Uterus (tissue), 4 donors: ENCODE measurements at places on chromosomes 16 and 17. TPM values are rescaled to one million over a fixed set of nuclear protein-coding genes. Genes with fewer than 3 reads are reported as not detected.

The WFDC1 gene
- 6.8 TPM for total RNA-seq

The SPAG9 gene
- total RNA-seq: 211 TPM

The RARA gene
- total RNA-seq: 18.9 TPM

- H3K27me3 ChIP-seq: no peaks in the 10 kb centered on the region
- no peak overlapping the region for H3K27ac ChIP-seq
- H3K4me3 ChIP-seq: no peak overlapping the region
- DNase-seq: no peak
- H3K4me1 ChIP-seq: no peaks in the 10 kb centered on the region
- H3K36me3 ChIP-seq: no peaks in the 10 kb centered on the region
Measured at GRCh38 chr16:85987750-85988078, 88.8 kb downstream of the IRF8 start.

- H3K27ac ChIP-seq: no peak overlapping the region
- no peak overlapping the region for H3K4me3 ChIP-seq
- no peaks in the 10 kb centered on the region for H3K27me3 ChIP-seq
- no peak for DNase-seq
- H3K4me1 ChIP-seq: no peaks in the 10 kb centered on the region
Measured at GRCh38 chr17:8975091-8975725, 9.7 kb upstream of the PIK3R5 start.

- no peaks in the 10 kb centered on the region for H3K27me3 ChIP-seq
- no peak overlapping the region for H3K4me3 ChIP-seq
- no peak for DNase-seq
- H3K36me3 ChIP-seq: no peaks in the 10 kb centered on the region
Measured at GRCh38 chr16:50616386-50616785, 64.7 kb downstream of the SNX20 start.

DNA sequence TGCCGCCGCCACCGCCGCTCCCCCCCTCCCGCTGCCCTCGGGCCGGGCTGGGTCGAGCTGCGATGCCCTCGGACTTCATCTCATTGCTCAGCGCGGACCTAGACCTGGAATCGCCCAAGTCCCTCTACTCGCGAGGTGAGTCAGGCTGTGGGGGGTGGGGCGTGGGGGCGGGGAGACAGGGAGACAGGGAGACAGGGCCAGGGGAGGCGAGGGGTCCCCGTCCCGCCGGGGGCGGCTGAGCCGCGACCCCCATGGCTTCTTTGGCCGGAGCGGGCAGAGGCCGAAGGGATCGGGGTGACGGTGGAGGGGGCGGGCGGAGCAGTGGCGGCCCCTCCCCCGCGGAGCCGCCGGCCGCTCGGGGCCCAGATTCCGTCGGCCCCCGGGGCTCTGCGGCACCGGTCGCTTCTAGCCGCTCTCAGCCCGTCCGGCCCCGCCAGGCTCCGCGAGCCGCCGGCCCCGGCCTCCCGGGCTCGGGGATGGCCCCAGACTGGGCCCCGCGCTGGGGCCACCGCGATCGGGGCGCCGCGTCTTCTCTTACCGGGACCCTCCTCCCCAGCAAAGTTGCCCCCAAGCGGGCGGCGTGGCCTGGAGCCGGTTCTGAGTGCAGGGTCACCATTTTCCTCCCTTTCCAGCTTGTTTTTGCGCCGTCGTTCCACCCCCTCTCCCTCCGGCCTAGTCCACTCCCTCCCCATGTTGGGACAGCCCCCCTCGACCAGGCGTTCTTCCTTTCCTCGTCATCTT lies 644 bp downstream of the NFAT5 start:
- peak overlapping the region; percentile 100 for H3K27ac ChIP-seq
- no peaks in the 10 kb centered on the region for H3K27me3 ChIP-seq
- H3K4me1 ChIP-seq: peaks cover 15% of the 10 kb centered on the region
- H3K4me3 ChIP-seq: peak overlapping the region; percentile 99
- peak; percentile 69 for DNase-seq
- H3K36me3 ChIP-seq: no peaks in the 10 kb centered on the region

DNA sequence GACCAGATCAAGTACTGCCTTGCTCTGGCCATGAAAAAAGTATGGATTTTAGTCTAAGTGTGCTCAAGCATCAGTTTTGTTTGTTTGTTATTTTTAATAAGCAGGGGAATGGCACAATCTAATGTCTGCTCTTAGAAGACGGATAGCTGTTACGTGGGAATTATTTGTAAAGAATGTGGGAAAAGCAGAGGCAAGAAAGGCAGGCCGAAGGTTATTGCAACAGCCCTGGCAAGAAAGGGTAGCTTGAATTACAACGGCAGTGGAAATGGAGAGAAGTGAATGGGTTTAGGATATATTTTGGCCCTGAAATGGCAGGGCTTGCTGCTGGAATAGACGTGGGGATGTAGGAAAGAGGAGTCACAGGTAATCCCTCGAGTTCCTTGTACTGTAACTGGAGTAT lies 987 bp upstream of the HASPIN start:
- H3K27me3 ChIP-seq: no peaks in the 10 kb centered on the region
- peaks cover 8% of the 10 kb centered on the region for H3K4me1 ChIP-seq
- peak overlapping the region; percentile 67 for H3K4me3 ChIP-seq
- no peaks in the 10 kb centered on the region for H3K36me3 ChIP-seq
- DNase-seq: no peak

GRCh38 chr17:36705874-36706731 lies 104.7 kb downstream of the MRM1 start:
- no peak overlapping the region for H3K4me3 ChIP-seq
- no peaks in the 10 kb centered on the region for H3K27me3 ChIP-seq
- no peak for DNase-seq
- H3K36me3 ChIP-seq: no peaks in the 10 kb centered on the region
- H3K4me1 ChIP-seq: no peaks in the 10 kb centered on the region

DNA sequence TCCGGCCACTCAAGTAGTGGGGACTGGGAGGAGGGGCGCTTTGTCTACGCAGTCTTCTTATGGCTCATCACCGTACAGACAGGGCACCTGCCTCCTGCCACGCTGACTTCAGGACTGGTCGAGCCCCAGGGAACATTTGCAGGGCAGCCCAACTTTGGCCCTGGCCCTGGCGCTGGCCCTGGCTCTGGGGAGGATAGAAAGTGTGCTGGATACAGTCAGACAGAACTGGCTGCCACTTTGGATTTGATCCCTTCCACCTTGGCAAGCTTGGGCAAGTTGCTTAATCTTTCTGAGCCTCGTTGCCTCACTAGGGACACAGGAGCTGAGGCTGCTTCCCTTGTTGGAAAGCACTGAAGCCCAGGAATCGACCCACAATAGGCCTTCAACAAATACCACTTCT lies 13.6 kb downstream of the LGALS9 start:
- no peak overlapping the region for H3K27ac ChIP-seq
- no peak for DNase-seq
- H3K4me1 ChIP-seq: no peaks in the 10 kb centered on the region

GRCh38 chr17:45243750-45244149 lies 18.1 kb downstream of the SPATA32 start:
- no peak overlapping the region for H3K27ac ChIP-seq
- H3K4me1 ChIP-seq: no peaks in the 10 kb centered on the region
- no peak for DNase-seq
- H3K36me3 ChIP-seq: no peaks in the 10 kb centered on the region

GRCh38 chr17:83056583-83057396 lies 22.6 kb upstream of the METRNL start:
- peaks cover 3% of the 10 kb centered on the region for H3K4me1 ChIP-seq
- H3K4me3 ChIP-seq: no peak overlapping the region
- peak overlapping the region; percentile 72 for H3K27ac ChIP-seq
- peak; percentile 18 for DNase-seq

- H3K27ac ChIP-seq: no peak overlapping the region
- DNase-seq: peak; percentile 15
- no peaks in the 10 kb centered on the region for H3K4me1 ChIP-seq
- H3K36me3 ChIP-seq: no peaks in the 10 kb centered on the region
- H3K27me3 ChIP-seq: no peaks in the 10 kb centered on the region
- H3K4me3 ChIP-seq: no peak overlapping the region
Measured at GRCh38 chr16:24036614-24037013, 200.8 kb downstream of the PRKCB start.

DNA sequence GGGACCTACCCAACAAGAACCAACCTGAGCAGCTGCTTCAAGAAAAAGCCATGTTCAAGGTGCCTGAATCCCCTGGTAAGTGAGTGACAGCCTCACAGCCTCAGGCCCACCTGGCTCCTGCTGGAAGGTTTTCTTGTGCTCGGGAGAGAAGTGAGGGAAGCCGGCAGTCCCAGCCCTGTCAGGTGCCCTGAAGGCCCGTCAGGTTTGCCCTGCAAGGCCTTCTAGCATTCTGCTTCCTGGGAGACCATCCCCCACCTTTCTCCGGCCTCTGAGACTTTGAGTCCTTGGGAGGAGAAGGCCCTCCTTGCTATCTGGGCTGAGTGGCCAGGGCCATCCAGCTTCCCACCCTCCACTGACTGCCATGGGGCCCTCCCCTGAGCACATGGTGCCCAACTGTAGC lies 166.7 kb upstream of the ZNF267 start:
- no peak for DNase-seq
- no peak overlapping the region for H3K4me3 ChIP-seq
- H3K4me1 ChIP-seq: no peaks in the 10 kb centered on the region
- no peaks in the 10 kb centered on the region for H3K27me3 ChIP-seq
- H3K27ac ChIP-seq: no peak overlapping the region

GRCh38 chr16:9670033-9670432 lies 512.2 kb downstream of the GRIN2A start:
- H3K4me3 ChIP-seq: no peak overlapping the region

DNA sequence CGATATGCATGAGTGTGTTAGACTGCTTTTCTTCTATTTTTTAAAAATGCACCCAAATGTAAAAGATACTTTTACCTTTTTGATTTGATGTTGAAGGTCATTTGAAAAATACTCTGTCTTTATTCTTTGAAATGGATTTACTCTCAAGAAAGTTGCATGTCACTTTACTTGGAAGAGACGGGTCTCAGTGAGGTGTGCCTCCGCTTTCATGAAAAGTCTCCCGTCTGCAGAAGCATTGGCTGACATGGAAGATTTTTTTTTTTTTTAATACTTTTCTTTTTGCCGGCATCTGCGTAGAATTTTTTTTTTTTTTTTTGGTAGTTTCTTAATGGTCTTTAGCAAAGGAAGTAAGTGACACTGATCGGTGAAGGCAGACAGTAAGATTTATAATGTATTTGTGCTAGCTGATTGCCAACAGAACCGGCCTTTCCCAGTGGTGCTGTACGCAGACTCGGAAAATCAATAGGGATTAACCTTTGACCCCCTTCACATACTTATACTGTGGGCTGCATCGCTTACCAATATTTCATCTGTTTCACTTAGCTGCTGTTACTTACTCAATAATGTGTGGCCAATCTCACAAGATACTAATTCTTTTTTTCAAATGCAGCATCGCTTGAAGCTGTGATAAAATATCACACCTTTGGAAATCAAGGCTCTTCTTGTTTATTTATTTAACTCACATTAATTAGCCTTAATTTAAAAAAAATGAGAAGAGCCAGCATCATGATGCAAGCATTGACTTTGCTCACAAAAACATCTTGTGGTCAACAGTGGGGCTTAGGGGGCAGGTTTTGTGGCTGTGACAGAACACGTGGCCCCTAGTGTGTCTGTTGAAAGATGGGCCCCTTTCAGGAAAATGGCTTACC lies 383.9 kb downstream of the WWOX start:
- H3K4me3 ChIP-seq: no peak overlapping the region
- no peaks in the 10 kb centered on the region for H3K4me1 ChIP-seq
- no peaks in the 10 kb centered on the region for H3K27me3 ChIP-seq
- H3K36me3 ChIP-seq: no peaks in the 10 kb centered on the region
- no peak overlapping the region for H3K27ac ChIP-seq
- DNase-seq: no peak

- no peaks in the 10 kb centered on the region for H3K36me3 ChIP-seq
- no peak for DNase-seq
- no peak overlapping the region for H3K4me3 ChIP-seq
- H3K4me1 ChIP-seq: no peaks in the 10 kb centered on the region
Measured at GRCh38 chr17:79220201-79220712, 145.6 kb downstream of the ENGASE start.

GRCh38 chr17:9266697-9267117 lies 245.4 kb downstream of the NTN1 start:
- H3K4me1 ChIP-seq: no peaks in the 10 kb centered on the region
- H3K27me3 ChIP-seq: no peaks in the 10 kb centered on the region
- no peaks in the 10 kb centered on the region for H3K36me3 ChIP-seq
- no peak overlapping the region for H3K4me3 ChIP-seq
- no peak for DNase-seq

- H3K27ac ChIP-seq: no peak overlapping the region
- DNase-seq: no peak
- no peaks in the 10 kb centered on the region for H3K27me3 ChIP-seq
- H3K36me3 ChIP-seq: no peaks in the 10 kb centered on the region
Measured at GRCh38 chr16:47013910-47014309, 40.4 kb upstream of the DNAJA2 start.

DNA sequence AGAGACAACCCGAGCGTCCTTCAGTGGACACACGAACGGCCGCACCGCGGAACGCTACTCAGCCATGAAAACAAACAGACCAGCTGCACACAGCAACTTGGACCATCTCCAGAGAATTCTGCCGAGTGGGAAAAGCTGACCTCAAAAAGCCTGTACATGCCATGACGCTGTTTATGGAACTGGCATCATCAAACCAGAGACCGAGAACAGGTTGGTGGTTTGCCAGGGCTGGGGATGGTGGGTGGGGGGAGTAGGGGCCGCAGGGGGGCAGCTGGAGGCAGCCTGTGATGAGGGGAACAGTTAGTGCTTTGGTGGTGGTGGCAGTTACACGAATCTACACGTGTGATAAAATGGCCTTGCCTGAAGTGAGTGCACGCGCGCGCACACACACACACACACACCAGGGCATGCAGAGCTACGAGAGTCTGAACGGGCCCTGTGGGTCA lies 169.8 kb downstream of the LAT start:
- no peak for DNase-seq
- H3K4me3 ChIP-seq: no peak overlapping the region
- H3K27me3 ChIP-seq: no peaks in the 10 kb centered on the region
- H3K27ac ChIP-seq: peak overlapping the region; percentile 82

DNA sequence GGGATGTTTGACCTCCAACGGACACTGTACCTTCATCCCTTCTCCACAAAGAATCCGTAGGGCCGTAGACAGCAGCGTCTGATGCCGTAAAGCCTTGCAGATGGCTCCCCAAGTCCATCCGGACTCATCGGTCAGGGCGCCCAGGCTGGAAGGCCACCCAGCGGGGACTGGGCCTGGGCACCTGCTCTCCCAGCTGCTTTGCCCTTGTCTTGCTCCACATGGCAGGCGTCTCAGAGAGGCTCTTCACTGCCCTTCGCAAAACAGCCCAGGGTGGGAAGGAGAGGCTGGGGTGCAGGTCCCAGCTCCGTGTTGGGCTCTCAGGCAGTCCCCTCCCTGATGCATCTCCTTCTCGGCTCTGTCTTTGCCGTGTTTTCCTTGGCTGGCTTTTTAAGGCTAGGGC lies 6.2 kb upstream of the RPTOR start:
- H3K4me3 ChIP-seq: no peak overlapping the region
- H3K27me3 ChIP-seq: no peaks in the 10 kb centered on the region
- no peaks in the 10 kb centered on the region for H3K4me1 ChIP-seq
- no peak overlapping the region for H3K27ac ChIP-seq

DNA sequence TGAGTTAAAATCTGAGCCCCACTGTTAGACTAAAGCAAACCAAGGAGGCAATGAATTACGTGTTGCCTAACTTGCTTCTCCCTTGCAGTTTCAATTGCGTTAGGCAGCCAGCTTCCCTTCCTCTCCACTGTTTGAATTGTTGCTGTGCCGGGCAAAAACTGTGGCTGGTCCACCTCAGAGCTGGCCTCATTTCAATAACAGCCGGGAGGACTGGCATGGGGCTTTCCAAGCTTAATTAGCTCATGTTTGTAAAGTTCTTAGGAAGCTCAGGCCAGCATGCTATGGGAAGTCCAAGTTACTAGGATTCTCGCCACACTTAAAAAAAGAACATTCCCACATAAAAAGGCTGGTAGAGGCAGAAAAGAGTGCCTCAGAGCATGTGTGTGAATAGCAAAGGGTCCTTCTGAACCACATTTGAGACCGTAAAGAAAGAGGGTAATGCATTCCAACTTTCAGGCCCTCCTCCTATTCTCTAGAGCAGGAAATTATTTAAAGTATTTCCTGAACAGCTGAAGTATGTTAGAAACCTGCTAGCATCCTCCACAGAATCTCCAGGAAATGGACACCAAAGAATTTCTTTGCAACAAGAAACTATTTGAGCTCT lies 79.0 kb upstream of the SMURF2 start:
- peak overlapping the region; percentile 18 for H3K27ac ChIP-seq
- no peaks in the 10 kb centered on the region for H3K36me3 ChIP-seq
